ENCODE measurements at places on chromosomes 16 and 17.

DNA sequence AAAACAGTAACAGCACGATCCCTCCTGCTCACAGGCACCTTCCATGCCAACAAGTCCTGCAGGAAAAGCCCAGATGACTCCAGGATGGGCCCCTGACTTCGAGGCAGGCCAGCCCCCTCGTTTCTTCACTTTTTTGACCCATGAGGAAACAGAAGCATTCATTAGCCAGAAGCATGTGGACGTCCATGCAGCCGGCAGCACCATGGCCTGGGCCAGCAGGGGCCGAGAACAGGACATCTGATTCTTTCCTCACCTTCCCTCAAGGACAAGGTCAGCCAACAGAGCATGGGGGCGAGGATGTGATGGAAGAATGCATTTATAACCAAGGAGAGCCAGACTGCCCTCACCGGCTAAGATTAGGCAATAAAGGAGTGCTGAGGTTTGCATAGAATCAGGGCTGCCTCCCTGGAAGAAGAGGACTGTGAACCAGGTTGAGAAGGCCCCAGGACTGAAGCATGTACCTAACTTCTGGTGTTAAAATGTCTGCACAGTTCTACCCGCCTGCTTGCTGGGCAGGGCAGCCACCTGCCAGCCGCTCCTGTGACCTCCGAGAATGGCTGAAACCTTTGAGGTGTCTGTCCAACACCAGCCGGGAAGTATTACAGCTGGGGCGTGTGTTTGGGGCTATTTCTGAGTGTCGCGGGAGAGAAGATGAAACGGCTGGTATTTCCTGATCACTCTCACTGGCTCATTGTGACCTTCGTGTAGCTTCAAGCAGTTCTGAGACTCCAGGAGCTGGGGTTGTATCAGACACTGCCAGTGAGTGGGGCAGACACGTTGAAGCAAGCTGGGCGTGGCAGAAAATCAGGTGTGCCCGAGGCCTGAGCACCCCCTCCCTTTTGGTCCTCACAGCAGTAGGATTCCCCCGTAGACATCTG lies 94.0 kb upstream of the TNRC6C start:
- no peak for DNase-seq

GRCh38 chr16:79041206-79041605 lies 559.3 kb downstream of the MAF start:
- no peak for DNase-seq

GRCh38 chr16:15990902-15991301 lies 41.5 kb downstream of the ABCC1 start:
- DNase-seq = no peak

DNA sequence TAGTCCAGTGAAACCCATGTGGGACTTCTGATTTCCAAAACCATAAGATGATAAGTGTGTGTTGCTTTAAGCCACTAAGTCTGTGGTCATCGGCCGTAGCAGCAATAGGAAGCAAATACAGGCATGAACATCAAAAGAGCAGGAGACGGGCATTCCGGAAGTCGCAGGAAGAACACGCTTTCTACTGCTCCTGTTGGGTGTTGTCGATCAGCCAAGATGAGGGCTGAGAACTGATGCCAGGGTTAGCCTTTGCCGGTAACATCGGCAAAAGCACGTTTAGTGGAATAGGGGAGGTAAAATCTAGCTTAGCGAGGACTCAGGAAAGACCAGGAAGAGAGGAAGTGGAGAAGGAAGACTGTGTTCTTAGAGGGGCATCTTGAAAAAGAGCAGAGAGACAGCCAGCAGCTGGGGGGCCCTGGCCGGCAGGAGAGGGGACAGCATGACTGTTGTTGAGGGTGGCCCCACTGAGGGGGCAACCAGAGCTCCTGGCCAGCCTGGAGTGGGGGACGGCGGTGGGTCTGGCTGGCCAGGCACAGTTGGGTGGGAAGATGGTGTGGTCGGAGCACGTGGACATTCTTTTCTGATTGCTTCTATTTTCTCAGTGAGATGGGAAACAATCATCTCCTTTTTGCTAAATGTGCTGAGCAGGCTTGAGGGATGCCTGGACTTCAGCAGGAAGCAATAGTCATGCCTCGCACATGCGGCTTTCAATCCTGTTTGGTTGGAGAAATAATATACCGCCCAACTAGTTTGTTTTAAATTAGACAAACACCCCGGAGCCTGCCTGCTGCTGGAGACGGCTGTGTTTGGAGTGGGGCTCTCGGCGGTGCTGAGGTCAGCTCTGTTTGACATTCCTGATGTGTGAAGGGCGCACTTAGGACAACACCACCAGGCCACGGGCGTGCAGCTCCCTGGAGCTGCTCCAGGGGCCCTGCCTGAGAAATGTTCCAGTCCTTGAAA lies 109.9 kb downstream of the METRNL start:
- no peak for DNase-seq

- no peak for DNase-seq
Observed at GRCh38 chr17:76635659-76636360, 7.7 kb downstream of the ST6GALNAC1 start.

DNA sequence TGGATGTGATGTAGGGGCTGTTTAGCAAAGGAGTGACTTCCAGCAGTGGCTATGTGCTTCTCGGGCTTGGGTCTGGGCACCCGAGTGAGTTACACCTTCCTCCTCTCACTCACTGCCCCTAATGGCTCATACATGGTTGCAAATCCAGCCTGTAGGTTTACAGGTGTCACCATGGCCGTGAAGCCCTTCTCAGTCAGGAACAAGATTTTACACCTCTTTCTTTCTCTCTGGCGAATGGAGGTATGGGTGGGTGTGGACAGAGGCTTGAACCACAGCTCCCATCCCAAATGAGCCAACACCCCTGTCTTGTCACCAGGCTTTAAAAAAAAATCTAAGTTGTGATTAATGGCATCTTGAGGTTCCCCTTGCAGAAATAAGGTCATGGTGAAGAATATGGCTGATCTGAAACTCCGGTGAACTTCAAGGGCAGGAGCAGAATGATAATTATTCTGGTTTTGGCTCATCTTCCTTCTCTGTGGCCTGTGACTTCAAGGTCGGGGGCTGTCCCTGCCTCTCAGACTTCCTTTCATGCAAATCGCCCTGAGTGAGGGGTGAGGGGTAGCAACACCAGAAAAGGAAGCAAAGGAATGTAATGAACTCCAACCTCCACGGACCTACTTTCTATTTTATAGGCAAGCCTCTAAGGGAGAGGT lies 331.2 kb downstream of the MAF start:
- no peak for DNase-seq

- no peak for DNase-seq
Observed at GRCh38 chr16:49856672-49857330, 889 bp upstream of the ZNF423 start.

DNA sequence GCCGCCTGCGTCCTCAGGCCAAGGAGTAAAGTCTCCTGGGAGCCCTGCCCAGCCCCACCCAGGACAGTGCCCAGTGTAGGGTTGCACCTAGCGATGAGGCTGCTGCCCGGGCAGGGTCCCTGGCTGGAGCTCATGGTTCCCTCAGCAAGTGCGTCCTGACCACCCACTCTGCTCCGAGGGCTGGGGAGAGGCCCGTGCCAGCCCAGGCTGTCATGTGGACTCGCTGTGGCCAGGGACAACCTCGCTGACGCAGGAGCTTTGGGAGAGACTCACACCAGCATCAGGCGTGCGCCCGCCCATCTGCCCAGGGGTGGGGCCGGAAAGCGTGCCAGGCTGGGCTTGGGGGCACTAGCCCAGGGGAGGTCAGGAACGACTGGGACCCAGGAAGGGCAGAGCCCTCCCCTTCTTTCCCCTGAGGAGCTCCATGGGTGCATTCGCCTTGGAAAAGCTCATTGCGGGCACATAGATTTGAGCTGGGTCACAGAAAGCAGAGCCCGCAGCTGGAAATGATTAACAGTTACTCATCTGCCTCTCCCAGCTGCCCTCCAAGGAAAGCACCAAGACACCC lies 19.7 kb downstream of the DPEP1 start:
- DNase-seq = no peak

- no peak for DNase-seq
Observed at GRCh38 chr17:16439811-16440351, 24.5 kb downstream of the TRPV2 start.

DNA sequence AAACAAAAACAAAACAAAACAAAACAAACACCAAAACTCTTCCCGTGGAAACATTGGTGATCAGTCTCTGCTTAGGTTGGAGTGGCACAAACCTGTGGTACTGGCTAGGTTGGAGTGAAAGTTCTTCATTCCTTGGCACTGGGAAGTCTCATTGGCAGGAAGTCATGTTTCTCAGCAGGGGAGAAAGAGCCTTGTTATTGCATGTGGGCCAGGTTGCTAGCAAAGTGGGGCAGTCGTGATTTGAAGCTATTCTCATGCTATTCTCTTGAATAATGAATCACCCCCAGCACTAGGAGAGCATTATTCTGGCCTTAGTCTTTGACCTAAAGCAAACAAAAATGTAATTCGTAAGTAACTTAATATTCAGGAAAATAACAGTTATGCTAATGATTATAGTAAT lies 24.3 kb upstream of the B4GALNT2 start:
- no peak for DNase-seq

DNA sequence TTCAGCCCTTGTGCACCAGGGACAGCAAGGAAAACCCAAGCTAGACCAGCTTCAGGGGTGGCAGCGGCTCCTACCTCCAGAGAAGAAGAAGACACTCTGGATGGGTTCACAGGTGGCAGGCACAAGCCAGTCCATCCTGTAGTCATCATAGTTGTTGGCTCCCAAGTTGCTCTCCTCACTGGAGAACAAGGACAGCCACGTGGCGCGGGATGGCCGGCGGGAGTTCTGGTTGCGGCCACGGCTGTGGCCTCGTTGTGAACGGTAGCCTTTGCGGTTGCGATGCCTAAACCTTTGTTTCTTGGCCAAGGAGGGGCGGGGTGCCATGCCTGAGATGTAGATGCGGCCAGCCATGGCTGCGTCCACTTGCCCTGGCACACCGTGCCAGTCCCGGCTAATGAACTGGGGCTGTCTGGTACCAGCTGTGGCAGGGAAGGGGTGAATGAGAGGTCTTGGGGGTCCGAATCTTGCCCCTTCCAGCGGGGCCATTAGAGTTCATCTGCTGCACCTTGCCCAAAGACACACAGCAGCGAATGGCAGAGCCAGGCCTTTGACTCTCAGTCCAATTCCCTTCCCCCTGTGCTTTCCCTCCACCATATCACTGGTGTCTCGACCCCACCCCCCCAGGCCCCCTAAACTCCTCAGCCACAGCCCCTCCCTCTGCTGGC lies 2.3 kb downstream of the VTN start:
- no peak for DNase-seq

DNA sequence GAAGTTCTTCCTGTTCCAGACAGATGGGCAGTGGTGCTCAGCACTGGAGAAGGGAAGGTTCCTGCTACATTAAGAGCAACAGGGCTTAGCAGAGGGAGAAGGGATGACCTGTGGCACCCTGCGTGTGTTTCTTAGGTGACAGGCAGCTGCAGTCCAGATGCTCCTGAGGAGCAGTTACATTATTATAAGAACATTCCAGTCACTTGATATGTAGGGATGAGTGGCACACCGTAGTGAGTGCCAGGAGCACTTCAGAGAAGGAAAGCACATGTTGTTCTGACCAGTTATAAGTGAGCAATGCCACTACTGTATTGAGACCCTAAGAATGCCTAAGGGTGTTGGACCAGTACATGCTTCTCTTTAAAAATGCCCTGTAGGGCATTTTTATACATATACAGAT lies 39.9 kb upstream of the MRC2 start:
- DNase-seq = no peak

DNA sequence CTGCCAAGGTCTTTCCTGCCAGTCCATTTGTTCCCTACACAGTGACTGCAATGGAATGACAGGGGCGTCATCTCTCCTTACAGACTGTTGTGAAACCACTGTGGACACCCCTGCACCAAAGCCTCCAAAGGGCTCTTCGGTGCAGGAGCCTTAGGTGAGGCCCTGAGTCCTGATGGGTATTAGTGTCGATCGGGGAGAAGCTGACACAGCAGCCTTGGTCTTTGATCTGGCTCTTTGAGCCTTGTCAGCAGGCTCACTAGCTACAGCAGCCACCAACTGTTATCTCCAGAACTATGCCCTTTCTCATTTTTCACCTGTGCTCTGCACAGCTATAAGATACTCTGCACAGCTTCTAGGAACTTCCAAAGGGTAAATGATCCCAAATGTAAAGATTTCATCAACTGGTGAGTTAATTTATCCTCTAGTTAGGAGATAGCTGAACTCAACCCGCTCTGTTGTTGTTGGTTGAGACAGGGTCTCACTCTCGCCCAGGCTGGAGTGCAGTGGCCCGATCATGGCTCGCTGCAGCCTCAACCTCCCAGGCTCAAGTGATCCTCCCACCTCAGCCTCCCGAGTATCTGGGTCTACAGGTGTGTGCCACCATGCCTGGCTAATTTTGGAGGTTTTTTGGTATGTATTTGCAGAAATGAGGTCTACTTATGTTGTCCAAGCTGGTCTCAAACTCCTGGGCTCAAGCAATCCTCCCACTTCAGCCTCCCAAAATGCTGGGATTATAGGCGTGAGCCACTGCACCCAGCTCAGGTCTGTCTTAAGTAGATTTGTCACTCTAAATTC lies 19.7 kb downstream of the G6PC1 start:
- no peak for DNase-seq

- DNase-seq = no peak
Observed at GRCh38 chr16:81279392-81279791, 35.4 kb upstream of the GAN start.

DNA sequence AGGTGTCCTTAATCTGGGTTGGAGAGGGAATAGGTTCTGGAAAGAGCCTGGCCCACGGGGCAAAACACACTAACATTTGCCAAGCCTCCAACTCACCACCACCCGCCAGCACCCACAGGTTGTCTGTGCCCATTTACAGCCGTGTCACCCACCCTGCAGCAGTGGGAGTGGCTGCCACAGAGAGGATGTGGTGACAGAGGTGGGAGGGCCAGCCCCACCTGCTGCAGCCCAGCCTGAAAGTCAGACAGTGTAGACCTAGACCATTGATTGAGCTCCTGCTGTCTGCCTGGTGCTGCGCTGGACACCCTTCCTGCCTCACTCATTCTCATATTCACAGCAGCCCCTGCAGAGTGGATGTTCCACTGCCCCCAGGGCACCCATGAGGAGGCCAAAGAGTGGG lies 44.7 kb downstream of the IL21R start:
- no peak for DNase-seq

DNA sequence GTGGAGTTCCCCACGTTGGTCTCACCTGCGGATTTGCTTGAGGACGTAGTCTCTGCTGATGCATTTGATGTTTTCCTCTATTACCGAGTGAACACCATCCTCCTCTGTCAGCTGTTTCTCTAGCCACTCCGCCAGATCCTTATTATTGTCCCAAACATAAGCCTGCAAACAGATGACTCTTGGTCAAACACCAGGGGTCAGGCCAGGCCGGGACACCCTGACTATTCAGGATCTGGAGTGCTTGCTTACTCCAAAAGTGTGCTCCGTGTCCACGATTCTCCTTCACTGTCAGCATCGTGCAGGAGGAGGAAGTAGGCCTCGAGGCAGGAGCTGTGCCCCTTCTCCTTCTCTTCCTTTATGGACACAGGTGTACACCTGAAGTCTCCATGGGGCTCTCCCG lies 140.2 kb downstream of the AATF start:
- DNase-seq = no peak

Data from SK-N-MC (cell line).